ENCODE measurements at places on chromosomes 12 and 14.

GRCh38 chr12:102487226-102487625, 6.9 kb upstream of the IGF1 start:
- no peaks in the 10 kb centered on the region for H3K27me3 ChIP-seq
- H3K4me1 ChIP-seq, result no peaks in the 10 kb centered on the region
- H3K36me3 ChIP-seq, result no peaks in the 10 kb centered on the region
- DNase-seq, result no peak

- H3K27ac ChIP-seq, result no peak overlapping the region
- no peaks in the 10 kb centered on the region for H3K36me3 ChIP-seq
- no peaks in the 10 kb centered on the region for H3K4me1 ChIP-seq
- DNase-seq, result no peak
- H3K27me3 ChIP-seq, result no peaks in the 10 kb centered on the region
These were observed 75.5 kb upstream of the CAND1 start for GRCh38 chr12:67193704-67194103.

- H3K4me1 ChIP-seq, result peaks cover 4% of the 10 kb centered on the region
- no peak for DNase-seq
- no peak overlapping the region for H3K27ac ChIP-seq
- no peaks in the 10 kb centered on the region for H3K27me3 ChIP-seq
These were observed 26.6 kb downstream of the GPRC5D start for GRCh38 chr12:12925388-12925787.

GRCh38 chr14:91830777-91831176, 36.6 kb downstream of the TC2N start:
- no peaks in the 10 kb centered on the region for H3K36me3 ChIP-seq
- H3K4me1 ChIP-seq, result peaks cover 22% of the 10 kb centered on the region
- no peak for DNase-seq
- H3K4me3 ChIP-seq, result no peak overlapping the region
- H3K27ac ChIP-seq, result no peak overlapping the region

DNA sequence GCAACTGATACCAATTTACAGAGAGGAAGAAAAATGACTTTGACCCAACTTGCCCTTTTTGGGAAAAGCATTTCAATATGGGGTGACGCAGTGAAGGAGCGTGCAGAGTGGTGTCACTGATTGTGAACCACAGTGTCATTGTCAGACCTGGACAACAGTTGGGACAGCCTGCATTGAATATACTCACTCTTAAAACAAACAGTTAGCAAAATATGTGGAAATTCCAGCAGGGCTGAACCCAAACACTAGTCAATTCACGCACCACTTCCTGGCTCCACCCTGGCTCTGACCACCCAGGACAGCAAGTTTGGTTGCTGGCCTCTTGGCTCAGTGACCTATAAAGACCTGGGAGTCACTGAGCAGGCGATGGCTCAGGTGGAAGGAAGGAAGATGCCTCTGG, 61.3 kb downstream of the NOS1 start:
- H3K36me3 ChIP-seq, result no peaks in the 10 kb centered on the region
- no peaks in the 10 kb centered on the region for H3K27me3 ChIP-seq
- no peaks in the 10 kb centered on the region for H3K4me1 ChIP-seq

DNA sequence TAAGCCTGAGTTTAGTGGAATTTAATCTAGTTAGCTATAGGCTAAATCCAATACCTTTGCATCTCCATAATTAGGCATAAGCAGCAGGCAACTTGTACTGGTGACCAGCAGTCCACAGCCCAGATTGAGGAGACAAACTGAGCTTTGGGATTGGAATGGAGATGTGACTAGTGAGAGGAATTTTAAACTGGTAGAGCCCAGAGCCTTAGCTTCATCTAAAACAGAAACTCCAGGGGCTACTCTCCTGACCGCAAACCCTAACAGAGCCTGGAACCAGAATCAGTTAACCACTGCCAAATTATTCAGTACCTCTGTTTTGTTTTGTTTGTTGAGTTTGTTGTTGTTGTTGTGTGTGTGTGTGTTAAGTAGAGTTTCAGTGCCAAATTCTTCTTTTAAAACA, 53.2 kb downstream of the TSPAN19 start:
- no peak for DNase-seq
- no peak overlapping the region for H3K27ac ChIP-seq
- H3K4me3 ChIP-seq, result no peak overlapping the region
- no peaks in the 10 kb centered on the region for H3K4me1 ChIP-seq
- no peaks in the 10 kb centered on the region for H3K36me3 ChIP-seq

GRCh38 chr12:98456576-98457573, 58.5 kb upstream of the TMPO start:
- peaks cover 9% of the 10 kb centered on the region for H3K4me1 ChIP-seq
- no peak overlapping the region for H3K27ac ChIP-seq
- H3K27me3 ChIP-seq, result no peaks in the 10 kb centered on the region
- H3K36me3 ChIP-seq, result no peaks in the 10 kb centered on the region
- no peak for DNase-seq

DNA sequence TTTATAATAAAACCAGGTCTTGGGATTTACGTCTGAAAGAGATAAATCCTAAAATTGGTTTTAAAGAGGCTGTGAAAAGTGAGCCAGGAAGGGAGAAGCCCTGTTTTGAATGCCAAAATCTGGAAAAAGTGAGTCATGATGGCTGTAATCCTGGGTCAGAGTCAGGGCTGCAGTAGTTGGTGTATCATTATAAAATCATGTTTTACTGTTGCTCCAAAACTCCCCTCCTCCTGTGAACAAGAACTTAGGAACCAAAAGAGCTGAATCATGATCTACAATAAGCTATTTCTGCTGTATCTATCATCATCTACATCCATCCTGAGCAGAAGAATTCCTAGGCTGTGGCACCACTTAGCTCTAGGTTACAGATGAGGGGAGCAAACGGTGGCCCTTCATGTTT, 79.3 kb downstream of the LMO3 start:
- no peak for DNase-seq
- peak overlapping the region; percentile 39 for H3K27ac ChIP-seq
- H3K4me1 ChIP-seq, result no peaks in the 10 kb centered on the region
- H3K27me3 ChIP-seq, result no peaks in the 10 kb centered on the region
- no peaks in the 10 kb centered on the region for H3K36me3 ChIP-seq
- no peak overlapping the region for H3K4me3 ChIP-seq

GRCh38 chr12:78534311-78534710, 330.3 kb upstream of the SYT1 start:
- DNase-seq, result no peak
- no peaks in the 10 kb centered on the region for H3K4me1 ChIP-seq
- no peaks in the 10 kb centered on the region for H3K36me3 ChIP-seq
- no peak overlapping the region for H3K4me3 ChIP-seq
- H3K27me3 ChIP-seq, result no peaks in the 10 kb centered on the region

DNA sequence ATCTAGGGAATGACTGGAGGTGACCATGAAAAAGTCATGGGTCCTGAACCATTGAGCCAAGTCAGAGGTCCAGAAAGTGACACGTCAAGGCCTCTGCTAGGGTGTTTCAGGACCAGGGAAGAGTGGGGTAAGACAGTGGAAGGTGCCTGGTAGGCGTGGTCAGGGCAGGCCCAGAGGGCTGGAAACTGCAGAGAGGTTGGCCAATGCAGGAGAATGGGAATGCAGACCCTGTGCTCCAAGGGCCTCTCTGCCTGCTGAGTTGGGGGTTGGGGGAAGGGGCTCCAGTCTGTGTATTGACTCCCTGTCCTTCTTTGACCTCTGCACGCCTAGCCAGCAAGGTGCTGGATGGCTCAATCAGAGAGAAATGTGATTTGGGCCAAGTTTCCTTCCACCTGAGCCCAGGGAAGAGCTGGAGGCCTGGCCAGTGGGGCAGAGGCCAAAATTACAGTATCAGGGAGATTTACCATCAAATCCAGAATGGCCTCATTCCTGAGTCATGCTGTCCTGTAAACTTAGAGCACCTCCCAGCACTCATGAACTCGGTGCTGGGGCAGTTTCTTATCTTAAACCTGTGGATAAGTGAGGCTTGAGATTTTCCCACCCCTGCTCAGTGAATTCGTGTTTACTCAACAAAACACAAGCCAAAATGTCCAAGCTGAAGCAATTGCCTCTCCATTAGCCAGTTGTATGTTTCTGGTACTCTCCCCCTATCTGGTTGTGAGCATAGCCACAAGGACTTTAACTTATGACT, 24.4 kb downstream of the IRF2BPL start:
- no peak overlapping the region for H3K4me3 ChIP-seq
- DNase-seq, result no peak
- no peaks in the 10 kb centered on the region for H3K36me3 ChIP-seq

DNA sequence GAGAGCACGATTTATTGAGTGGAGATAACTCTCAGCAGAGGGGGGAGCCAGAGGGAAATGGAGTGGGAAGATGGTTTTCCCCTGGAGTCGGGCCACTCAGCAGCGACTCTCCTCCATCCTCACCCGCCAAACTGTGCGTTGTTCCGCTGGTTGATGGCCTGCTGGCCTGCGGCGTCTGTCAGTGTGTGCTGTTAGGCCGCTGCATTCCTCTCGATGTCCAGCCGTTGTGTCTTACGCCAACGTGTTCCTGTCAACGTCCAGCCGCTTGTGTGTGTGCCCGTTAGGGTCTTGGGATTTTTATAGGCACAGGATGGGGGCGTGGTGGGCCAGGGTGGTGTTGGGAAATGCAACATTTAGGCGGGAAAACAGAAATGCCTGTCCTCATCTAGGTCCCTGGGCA, 69.2 kb downstream of the PTPRQ start:
- no peaks in the 10 kb centered on the region for H3K4me1 ChIP-seq
- DNase-seq, result no peak
- H3K27ac ChIP-seq, result no peak overlapping the region
- H3K36me3 ChIP-seq, result no peaks in the 10 kb centered on the region
- H3K4me3 ChIP-seq, result no peak overlapping the region
- no peaks in the 10 kb centered on the region for H3K27me3 ChIP-seq

GRCh38 chr14:101908795-101909194, 55.6 kb upstream of the DYNC1H1 start:
- no peak for DNase-seq
- H3K4me3 ChIP-seq, result no peak overlapping the region
- no peak overlapping the region for H3K27ac ChIP-seq
- H3K36me3 ChIP-seq, result peaks cover 5% of the 10 kb centered on the region

DNA sequence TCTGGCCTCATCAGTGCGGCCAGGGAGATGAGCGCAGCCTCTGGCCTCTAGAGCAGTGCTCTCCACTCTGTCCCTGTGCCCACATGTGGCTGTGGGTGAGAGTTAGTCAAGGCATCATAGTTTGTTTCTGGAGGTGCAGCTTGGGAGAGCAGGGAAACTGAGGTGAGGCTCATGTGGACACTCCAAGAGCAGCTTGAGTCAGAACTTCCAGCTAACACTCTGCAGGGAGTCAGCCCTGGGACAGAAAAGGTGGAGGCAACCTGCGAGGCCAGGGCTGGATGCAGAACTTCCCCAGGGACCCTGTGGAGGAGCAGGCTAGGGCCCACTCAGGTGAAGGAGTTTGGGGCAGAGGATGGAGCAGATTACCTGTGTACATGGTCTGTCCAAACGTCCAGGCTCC, 10.8 kb downstream of the ISCA2 start:
- no peak overlapping the region for H3K27ac ChIP-seq
- H3K27me3 ChIP-seq, result no peaks in the 10 kb centered on the region
- H3K4me3 ChIP-seq, result no peak overlapping the region

- H3K4me1 ChIP-seq, result no peaks in the 10 kb centered on the region
- DNase-seq, result no peak
- no peaks in the 10 kb centered on the region for H3K27me3 ChIP-seq
- H3K4me3 ChIP-seq, result no peak overlapping the region
- H3K27ac ChIP-seq, result no peak overlapping the region
- H3K36me3 ChIP-seq, result no peaks in the 10 kb centered on the region
These were observed 22.0 kb downstream of the POU6F1 start for GRCh38 chr12:51195841-51196240.

DNA sequence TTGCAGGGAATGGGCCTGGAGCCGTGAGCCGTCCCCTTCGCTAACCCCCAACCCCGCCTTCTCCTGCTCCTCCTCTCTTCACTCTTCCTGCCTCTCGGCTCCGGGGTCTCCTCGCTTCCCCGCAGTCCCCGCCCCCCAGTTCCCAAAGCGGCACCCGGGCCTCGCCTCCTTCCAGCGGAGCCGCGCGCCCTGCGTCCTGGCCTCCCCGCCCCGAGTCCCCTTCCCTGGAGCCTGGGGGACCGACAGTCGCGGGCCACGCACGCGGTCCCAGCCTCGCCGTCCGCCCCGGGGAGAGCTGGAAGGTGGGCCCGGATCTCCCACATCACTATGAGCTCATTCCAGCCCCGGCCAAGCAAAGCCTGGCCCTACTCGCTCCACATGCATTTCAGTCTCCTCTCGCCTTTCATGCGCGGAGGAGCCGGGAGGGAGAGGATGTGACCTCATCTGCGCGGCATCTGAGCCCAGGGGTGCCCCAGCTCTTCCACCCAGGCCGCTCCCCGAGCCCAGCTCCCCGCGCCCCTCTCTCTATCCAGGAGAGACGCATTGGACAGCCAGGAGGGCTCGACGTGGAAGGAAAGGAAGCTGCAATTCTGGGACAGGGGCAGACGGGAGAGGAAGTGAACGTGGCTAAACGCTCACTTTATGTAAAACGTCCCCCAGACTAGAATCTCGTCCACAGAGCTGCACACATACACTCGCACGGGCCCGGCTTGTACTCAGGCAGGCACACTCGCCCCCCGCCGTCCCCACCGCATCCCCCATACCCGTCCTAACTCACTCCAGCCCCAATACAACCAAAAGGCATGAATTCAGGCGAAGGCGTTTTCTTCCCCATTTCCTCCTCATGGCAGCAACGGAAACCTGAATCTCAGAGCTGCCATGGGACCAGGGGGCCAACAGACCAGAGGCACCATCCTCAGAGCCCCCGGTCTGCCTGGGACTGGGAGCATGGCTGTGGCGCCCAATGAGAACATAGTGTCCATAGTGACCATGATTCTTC, 108.7 kb upstream of the CCND2 start:
- H3K27me3 ChIP-seq, result no peaks in the 10 kb centered on the region
- peaks cover 14% of the 10 kb centered on the region for H3K4me1 ChIP-seq
- H3K4me3 ChIP-seq, result peak overlapping the region; percentile 49
- no peaks in the 10 kb centered on the region for H3K36me3 ChIP-seq
- peak overlapping the region; percentile 75 for H3K27ac ChIP-seq

- peaks cover 14% of the 10 kb centered on the region for H3K4me1 ChIP-seq
- no peaks in the 10 kb centered on the region for H3K27me3 ChIP-seq
- H3K27ac ChIP-seq, result no peak overlapping the region
- DNase-seq, result no peak
- peaks cover 42% of the 10 kb centered on the region for H3K36me3 ChIP-seq
These were observed 34.6 kb downstream of the DCAF5 start for GRCh38 chr14:69118305-69118704.

All from vagina (tissue), 2 donors.